Astrocyte (in vitro differentiated cells and primary cell): ENCODE measurements at places on chromosomes 6 and 20. TPM values are rescaled to one million over a fixed set of nuclear protein-coding genes. Genes with fewer than 3 reads are reported as not detected.

DNA sequence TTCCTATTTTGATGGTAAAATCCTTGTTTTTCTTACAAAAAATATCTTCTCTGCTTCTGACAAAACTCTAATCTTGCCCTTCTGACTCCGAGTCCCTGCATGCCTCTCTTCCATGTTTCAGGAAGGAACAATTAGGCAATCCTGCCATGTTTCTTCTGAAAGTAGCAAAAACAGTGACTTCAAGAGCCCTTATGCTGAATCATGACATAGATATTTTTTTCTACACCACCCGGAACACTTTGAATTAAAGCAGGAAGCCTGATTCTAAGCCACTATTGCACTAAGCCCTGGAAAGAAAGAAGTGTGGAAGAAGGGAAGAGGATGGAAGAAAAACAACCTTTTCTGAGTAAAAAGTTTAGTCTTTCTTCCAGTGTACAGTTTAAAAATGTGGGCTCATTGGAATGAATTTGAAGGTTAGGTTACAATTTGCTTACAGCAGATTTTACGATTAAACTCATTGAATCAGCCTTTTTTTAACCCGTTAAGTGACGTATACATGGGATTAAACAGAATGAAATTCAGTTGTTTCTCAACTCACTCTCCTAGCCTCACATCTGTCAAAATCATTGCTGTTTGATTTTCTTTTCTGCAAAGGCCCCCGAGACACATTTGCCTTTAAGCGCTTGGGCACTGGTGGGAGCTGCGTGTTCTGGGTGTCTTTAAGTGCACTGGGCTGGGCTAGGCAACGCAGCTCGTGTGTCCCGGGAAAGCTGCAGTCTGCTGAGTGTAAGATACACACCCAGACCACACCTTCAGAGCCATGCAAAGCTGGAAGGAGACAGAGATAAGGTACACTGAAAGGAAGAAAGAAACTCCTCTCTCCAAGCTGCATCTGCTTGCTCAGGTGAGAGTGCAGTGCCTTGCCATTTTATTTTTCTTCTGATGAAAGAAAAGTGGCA is 159.4 kb upstream of the CITED2 start:
- no peaks in the 10 kb centered on the region for H3K27me3 ChIP-seq
- no peak overlapping the region for H3K27ac ChIP-seq
- peaks cover 26% of the 10 kb centered on the region for H3K4me1 ChIP-seq
- peak; percentile 74 for DNase-seq
- H3K36me3 ChIP-seq: no peaks in the 10 kb centered on the region
- no peak overlapping the region for H3K4me3 ChIP-seq

GRCh38 chr6:110338820-110339470 is 19.2 kb downstream of the METTL24 start:
- no peaks in the 10 kb centered on the region for H3K4me1 ChIP-seq
- no peak overlapping the region for H3K4me3 ChIP-seq
- no peak overlapping the region for H3K27ac ChIP-seq
- H3K36me3 ChIP-seq: no peaks in the 10 kb centered on the region
- H3K27me3 ChIP-seq: no peaks in the 10 kb centered on the region
- DNase-seq: no peak

Gene BPI
- not detected in 2 replicates for total RNA-seq

Gene PHACTR1
- 8.5 and 10.0 TPM in 2 replicates for total RNA-seq

- DNase-seq: peak; percentile 41
- H3K27ac ChIP-seq: peak overlapping the region; percentile 65
- H3K4me3 ChIP-seq: no peak overlapping the region
- peaks cover 8% of the 10 kb centered on the region for H3K4me1 ChIP-seq
- no peaks in the 10 kb centered on the region for H3K27me3 ChIP-seq
- H3K36me3 ChIP-seq: no peaks in the 10 kb centered on the region
These were observed 51.5 kb downstream of the COL19A1 start for GRCh38 chr6:69917834-69918233.

Gene OR12D3
- total RNA-seq: not detected in 2 replicates

Gene SCAND1
- 63.8 and 68.0 TPM in 2 replicates for total RNA-seq

DNA sequence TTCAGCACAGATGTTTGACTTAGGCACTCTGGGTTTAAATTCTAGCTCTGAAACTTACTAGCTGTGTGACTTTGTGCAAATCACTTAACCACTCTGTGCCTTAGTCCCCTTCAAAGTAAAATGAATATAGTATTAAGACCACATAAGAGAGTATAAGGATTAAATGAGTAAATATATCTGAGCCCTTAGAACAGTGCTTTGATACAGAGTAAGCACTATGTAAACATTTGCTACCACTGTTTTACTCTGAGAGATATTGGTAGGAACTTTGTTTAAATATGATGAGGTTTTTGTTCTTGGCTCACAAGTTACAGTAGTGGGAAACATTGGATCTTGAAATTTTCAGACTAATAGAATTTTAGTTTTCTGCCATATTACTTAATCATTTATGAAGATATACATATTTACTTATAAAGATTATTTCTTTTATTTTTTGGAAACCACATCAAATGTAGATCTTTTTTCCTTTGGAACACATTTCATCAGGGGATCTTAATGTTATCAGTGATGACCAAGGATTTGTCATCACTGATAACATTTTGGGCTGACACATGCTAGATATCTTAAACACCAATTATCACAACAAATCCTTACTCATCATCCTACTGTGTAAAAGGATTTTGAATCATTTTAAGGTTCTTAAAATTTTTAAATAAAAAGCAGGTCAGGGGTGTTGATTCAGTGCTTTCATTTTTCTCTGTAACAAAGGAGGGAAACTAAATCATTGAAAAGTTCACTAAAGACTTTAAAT is 226.2 kb downstream of the EYA4 start:
- H3K4me3 ChIP-seq: no peak overlapping the region
- no peaks in the 10 kb centered on the region for H3K27me3 ChIP-seq
- peak overlapping the region; percentile 59 for H3K27ac ChIP-seq
- H3K4me1 ChIP-seq: peaks cover 4% of the 10 kb centered on the region
- no peaks in the 10 kb centered on the region for H3K36me3 ChIP-seq

Gene RAD21L1
- total RNA-seq: 0.34 TPM in 1 of 2 replicates, not detected in the other

Gene PGC
- total RNA-seq: not detected in 2 replicates

DNA sequence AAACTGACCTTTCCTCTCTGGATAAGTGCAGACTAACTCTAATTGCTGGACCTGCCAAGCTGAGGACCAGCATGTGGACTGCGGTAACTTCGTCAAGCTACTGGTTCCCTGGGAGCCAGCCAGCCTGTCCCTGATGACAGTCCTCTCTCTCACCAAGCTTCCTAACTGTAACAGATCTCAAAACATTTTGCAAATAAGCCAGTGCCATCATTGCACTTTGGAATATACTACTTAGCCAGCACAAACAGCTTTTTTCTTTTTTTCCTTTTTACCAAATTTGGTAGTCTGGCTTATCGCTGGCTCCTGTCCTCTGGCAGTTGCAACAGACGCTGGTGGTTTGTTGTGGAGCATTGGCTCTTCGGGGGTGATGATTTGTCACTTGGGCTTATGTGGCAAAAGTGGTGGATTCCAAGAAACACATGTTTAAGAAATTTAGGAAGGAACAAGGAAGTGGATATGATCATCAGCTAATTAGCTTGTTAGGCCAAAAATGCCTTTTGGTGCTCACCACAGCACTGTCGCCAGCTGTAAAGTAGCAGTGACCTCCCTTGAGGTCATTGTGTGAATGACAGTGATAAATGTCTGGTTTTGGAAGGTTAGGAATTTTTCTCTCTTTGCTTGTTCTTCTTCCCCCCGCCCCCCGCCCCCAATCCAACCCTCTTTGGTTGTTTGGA is 171.7 kb downstream of the CLIC5 start:
- no peak overlapping the region for H3K27ac ChIP-seq
- peaks cover 6% of the 10 kb centered on the region for H3K4me1 ChIP-seq
- peak; percentile 75 for DNase-seq
- H3K4me3 ChIP-seq: no peak overlapping the region
- H3K36me3 ChIP-seq: no peaks in the 10 kb centered on the region

Gene SYCP2
- 0.27 and 0.72 TPM in 2 replicates for total RNA-seq

- H3K36me3 ChIP-seq: no peaks in the 10 kb centered on the region
- no peak overlapping the region for H3K4me3 ChIP-seq
- H3K4me1 ChIP-seq: no peaks in the 10 kb centered on the region
- no peak for DNase-seq
- no peak overlapping the region for H3K27ac ChIP-seq
These were observed 123.8 kb downstream of the CDKAL1 start for GRCh38 chr6:20658053-20658452.

- DNase-seq: no peak
- no peak overlapping the region for H3K27ac ChIP-seq
These were observed 55.6 kb downstream of the EZR start for GRCh38 chr6:158763434-158764182.

Gene KCNG1
- 45.5 and 45.9 TPM in 2 replicates for total RNA-seq

Gene VSX1
- total RNA-seq: not detected in 2 replicates

Gene PPP1R10
- total RNA-seq: 64.6 and 69.1 TPM in 2 replicates
